ENCODE measurements at places on chromosomes 1 and 21.

- H3K4me3 ChIP-seq: peak overlapping the region; percentile 99
- peak; percentile 58 for DNase-seq
- H3K27me3 ChIP-seq: no peaks in the 10 kb centered on the region
- H3K4me1 ChIP-seq: peaks cover 46% of the 10 kb centered on the region
Observed at GRCh38 chr1:101239095-101240040, 2.5 kb downstream of the S1PR1 start.

GRCh38 chr1:245704765-245705164 is 550.0 kb downstream of the KIF26B start:
- H3K4me1 ChIP-seq: no peaks in the 10 kb centered on the region
- DNase-seq: no peak
- H3K4me3 ChIP-seq: no peak overlapping the region
- no peak overlapping the region for H3K27ac ChIP-seq
- no peaks in the 10 kb centered on the region for H3K36me3 ChIP-seq
- no peaks in the 10 kb centered on the region for H3K27me3 ChIP-seq

DNA sequence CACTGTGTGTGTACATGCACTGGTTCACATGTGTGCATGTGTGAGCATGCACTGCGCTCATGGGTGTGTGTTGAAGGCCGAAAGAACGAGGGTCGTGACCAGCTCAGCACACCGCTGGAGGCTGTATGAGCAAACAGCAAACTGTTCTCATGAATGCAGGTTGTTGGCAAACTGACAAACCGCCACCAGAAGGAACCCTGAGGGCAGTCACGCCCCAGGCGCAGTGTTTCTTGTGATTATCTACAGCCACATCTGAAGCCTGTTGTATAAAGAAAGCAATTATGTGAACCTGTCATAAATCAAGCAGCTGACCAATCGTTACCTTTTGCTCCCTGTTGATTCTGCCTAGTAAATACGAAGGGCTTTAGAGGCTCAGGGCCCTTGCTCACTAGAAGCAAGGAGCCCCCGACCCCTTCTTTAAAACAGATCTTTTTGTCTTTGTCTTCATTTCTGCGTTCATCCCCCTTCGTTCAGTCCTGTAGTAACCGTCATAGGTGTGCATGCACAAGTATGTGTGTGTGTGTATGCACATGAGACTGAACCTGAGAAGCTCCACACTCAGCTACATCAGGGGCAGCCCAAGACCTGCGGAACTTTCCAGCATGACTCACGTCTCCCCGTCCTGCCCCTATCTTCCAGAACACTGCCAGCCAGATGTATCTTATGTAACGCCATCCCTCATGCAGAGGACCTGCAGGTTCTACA is 16.8 kb upstream of the RIPK4 start:
- H3K36me3 ChIP-seq: peaks cover under 1% of the 10 kb centered on the region
- H3K4me1 ChIP-seq: peaks cover 4% of the 10 kb centered on the region
- peaks cover 65% of the 10 kb centered on the region for H3K27me3 ChIP-seq
- H3K27ac ChIP-seq: no peak overlapping the region

- no peak overlapping the region for H3K27ac ChIP-seq
- peaks cover 17% of the 10 kb centered on the region for H3K36me3 ChIP-seq
- H3K27me3 ChIP-seq: no peaks in the 10 kb centered on the region
- no peak overlapping the region for H3K4me3 ChIP-seq
Observed at GRCh38 chr21:14989359-14989758, 75.4 kb downstream of the NRIP1 start.

DNA sequence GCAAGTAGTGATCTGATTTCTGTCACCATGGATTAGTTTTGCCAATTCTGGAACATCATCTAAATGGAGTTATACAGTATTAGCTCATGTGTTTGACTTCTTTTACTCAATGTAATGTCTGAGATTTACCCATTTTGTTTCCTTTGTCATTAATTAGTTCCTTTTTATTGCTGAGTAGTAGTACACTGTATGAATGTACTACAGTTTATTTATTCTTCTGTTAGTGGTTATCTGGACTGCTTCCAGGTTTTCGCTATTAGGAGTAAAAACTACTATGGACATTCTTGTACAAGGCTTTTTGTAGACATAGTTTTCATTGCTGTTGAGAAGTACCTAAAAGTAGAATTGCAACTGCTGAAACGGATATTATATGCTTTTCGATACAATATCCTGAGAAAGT is 14.1 kb downstream of the SUCO start:
- H3K27ac ChIP-seq: no peak overlapping the region
- DNase-seq: no peak
- H3K36me3 ChIP-seq: peaks cover 3% of the 10 kb centered on the region
- H3K27me3 ChIP-seq: no peaks in the 10 kb centered on the region

- H3K27ac ChIP-seq: peak overlapping the region; percentile 4
- H3K4me3 ChIP-seq: peak overlapping the region; percentile 84
- peaks cover 38% of the 10 kb centered on the region for H3K36me3 ChIP-seq
- H3K4me1 ChIP-seq: peaks cover 57% of the 10 kb centered on the region
- H3K27me3 ChIP-seq: no peaks in the 10 kb centered on the region
Observed at GRCh38 chr1:64960731-64961130, 5.6 kb downstream of the JAK1 start.

DNA sequence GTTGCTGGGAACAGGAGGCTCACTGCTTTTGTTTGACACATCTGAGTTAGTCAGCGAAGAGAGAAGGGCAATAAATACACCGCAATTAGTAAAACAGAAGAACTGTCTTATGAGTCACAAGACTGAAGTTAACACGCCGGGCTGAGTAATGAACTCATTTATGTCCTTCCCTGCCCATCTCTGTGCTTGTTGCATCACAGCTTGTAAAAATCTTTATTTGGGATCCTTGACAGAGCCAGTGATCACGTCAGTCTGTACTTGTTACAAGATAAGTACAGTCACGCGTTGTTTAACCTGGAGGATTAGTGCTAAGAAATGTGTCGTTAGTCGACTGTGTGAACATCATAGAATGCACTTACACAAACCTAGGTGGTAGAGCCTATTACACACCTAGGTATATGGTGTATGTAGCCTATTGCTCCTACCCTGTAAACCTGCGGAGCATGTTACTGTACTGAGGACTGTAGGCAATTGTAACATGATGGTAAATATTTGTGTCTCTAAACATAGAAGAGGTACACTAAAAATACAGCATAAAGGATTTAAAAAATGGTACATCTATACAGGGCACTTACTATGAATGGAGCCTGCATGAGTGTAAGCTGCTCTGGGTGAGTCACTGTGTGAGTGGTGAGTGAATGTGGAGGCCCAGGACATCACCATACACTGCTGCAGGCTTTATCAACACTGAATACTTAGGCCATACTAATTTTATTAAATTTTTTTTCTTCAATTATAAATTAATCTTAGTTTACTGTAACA is 272.2 kb downstream of the TNR start:
- H3K4me3 ChIP-seq: no peak overlapping the region
- H3K36me3 ChIP-seq: peaks cover 3% of the 10 kb centered on the region
- H3K27me3 ChIP-seq: peaks cover 57% of the 10 kb centered on the region
- H3K27ac ChIP-seq: no peak overlapping the region

DNA sequence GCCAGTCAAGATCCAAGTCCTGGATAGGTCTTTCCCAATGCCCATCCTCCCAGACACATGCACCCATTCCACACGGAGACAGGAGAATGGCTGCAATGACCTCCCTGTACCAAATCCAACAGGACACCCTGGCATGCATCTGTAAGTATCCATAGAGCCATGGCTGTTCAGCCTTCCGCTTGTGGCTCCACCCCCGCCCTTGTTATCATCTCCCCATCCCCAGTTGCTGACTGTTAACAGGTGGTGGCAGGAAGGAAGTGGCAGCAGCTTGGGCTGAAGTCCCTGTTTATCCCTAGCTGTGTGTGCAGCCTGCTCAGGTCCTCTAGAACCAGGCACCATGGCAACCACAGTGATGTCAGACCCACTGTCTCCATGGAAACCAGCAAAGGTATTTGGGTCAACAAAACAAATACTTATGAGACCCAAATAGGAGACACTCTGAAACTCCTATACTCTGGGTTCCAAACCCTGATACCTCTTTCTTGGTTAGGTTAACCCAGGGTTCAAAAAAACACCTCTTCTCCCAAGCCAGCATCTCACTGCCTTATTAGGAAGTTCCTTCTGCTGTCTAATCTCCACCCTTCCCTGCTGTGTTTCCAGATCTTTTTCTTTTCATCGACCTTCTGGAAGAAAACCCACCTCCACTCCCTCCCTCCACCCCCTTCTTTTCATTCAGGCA is 721 bp downstream of the PBXIP1 start:
- H3K27ac ChIP-seq: peak overlapping the region; percentile 100
- peak; percentile 92 for DNase-seq
- H3K4me3 ChIP-seq: peak overlapping the region; percentile 99
- H3K27me3 ChIP-seq: no peaks in the 10 kb centered on the region
- peaks cover 67% of the 10 kb centered on the region for H3K4me1 ChIP-seq
- H3K36me3 ChIP-seq: peaks cover 82% of the 10 kb centered on the region

DNA sequence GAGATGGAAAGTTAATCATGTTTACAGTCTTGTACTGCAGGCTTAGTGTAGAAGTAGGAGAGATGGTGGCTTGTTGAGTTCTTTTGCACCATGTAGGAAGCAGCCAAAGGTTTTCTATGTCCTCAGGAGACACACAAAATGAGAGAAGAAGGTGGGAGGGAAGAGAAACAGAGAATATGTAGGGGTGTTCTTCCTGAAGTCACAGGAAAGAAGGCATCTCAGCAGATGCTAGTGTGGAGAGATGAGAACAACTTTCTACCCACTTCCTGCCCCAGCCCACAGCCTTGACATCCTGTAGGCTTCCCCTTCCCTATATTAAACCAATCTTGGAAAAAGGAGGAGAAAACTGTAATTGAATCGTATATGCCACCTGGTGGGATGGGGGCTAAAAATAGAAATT is 217.0 kb downstream of the S1PR1 start:
- H3K4me1 ChIP-seq: peaks cover 15% of the 10 kb centered on the region
- H3K4me3 ChIP-seq: no peak overlapping the region
- H3K27me3 ChIP-seq: peaks cover 15% of the 10 kb centered on the region
- peak overlapping the region; percentile 32 for H3K27ac ChIP-seq
- no peak for DNase-seq

DNA sequence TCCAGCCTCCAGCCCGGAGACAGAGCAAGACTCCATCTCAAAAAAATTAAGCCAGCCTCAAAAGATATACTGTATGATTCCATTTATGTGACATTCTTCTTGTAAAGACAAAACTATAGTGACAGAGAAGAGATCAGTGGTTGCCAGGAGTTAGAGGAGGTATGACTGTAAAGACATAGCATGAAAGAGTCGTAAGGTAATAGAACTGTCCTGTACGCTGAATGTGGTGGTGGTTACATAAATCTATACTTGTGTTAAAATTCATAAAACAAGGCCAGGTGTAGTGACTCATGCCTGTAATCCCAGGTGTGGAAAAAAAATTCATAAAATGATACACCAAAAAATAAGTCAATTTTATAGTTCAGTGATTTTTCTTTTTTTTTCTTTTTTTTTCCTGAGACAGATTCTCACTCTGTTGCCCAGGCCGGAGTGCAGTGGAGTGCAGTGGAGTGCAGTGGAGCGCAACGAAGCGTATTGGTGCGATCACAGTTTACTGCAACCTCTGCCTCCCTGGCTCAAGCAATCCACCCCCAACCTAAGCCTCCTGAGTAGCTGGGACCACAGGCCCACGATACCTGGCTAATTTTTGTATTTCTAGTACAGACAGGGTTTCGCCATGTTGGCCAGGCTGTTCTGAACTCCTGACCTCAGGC is 84.9 kb upstream of the CXADR start:
- H3K4me1 ChIP-seq: no peaks in the 10 kb centered on the region
- peaks cover 14% of the 10 kb centered on the region for H3K27me3 ChIP-seq
- DNase-seq: no peak
- H3K36me3 ChIP-seq: no peaks in the 10 kb centered on the region
- no peak overlapping the region for H3K4me3 ChIP-seq

DNA sequence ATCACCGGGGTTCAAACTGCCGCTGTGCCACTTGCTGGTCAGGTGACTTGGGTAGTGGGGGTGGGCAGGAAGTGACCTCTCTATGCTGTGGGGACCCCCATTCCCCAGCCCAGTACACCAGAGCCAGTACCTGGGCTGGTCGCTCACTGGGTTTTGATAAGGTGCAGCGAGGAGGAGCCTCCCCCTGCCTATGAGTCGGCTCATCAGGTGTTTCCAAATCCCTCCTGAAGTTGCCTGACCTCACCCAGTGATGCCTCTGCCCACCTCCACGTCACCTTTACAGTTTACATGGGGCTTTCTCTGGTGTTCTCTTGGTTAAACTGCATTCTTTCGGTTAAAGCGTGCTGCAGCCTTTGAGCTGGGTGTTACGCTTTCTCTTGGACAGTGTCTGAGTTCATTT is 58.2 kb downstream of the ARHGEF10L start:
- DNase-seq: no peak
- H3K36me3 ChIP-seq: peaks cover 2% of the 10 kb centered on the region
- H3K4me1 ChIP-seq: no peaks in the 10 kb centered on the region
- no peak overlapping the region for H3K4me3 ChIP-seq
- no peak overlapping the region for H3K27ac ChIP-seq

DNA sequence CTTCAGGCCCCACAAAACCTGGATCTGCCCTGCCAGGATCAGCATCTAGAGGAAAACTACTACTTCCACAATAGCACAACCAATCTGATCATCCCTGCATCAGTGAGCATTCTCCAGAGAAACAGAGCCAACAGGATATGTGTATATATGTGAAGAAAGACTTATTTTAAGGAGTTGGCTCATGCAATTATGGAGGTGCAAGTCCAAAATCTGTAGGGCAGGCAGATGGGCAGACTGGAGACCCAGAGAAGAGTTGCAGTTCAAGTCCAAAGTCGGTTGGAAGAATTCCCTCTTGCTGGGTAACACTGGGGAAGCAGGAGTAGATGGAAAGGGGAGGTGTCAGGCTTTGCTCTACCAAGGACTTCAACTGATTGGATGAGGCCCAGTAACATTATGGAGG is 4.9 kb upstream of the HENMT1 start:
- H3K27me3 ChIP-seq: no peaks in the 10 kb centered on the region
- peaks cover 17% of the 10 kb centered on the region for H3K4me1 ChIP-seq
- H3K4me3 ChIP-seq: no peak overlapping the region
- peaks cover 10% of the 10 kb centered on the region for H3K36me3 ChIP-seq
- DNase-seq: no peak

- peaks cover 9% of the 10 kb centered on the region for H3K27me3 ChIP-seq
- no peak overlapping the region for H3K4me3 ChIP-seq
- no peaks in the 10 kb centered on the region for H3K36me3 ChIP-seq
- H3K27ac ChIP-seq: no peak overlapping the region
- no peak for DNase-seq
Observed at GRCh38 chr1:18151436-18152122, 44.0 kb downstream of the IGSF21 start.

- H3K27me3 ChIP-seq: peaks cover 71% of the 10 kb centered on the region
- no peak for DNase-seq
- no peak overlapping the region for H3K4me3 ChIP-seq
- no peak overlapping the region for H3K27ac ChIP-seq
Observed at GRCh38 chr1:152982076-152982475, 1.8 kb upstream of the SPRR1A start.
